T-helper 17 cell (primary cell): ENCODE measurements at places on chromosomes 16 and 17.

DNA sequence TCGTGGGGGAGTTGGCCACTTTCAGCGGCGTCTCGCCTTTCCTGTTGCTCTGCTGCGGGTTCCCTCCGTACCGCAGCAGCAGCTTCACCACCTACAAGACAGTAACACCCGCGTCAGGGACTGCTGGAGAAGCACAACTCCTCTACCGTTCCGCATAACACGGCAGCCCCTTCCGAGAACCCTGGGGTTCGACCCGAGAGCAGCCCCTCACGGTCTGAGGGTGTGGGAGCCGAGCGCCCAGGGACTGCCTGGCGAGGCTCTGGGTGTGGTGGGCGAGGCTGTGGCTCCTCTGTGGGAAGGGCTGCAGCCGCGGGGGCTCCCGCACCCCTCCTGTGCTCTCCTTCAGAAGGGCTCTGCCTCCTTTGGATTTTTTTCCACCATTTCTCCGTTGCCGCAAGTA, 68.6 kb downstream of the ZNF778 start:
- no peak for DNase-seq

- no peak for DNase-seq
Measured at GRCh38 chr17:48143629-48144028, 36.1 kb downstream of the SNX11 start.

DNA sequence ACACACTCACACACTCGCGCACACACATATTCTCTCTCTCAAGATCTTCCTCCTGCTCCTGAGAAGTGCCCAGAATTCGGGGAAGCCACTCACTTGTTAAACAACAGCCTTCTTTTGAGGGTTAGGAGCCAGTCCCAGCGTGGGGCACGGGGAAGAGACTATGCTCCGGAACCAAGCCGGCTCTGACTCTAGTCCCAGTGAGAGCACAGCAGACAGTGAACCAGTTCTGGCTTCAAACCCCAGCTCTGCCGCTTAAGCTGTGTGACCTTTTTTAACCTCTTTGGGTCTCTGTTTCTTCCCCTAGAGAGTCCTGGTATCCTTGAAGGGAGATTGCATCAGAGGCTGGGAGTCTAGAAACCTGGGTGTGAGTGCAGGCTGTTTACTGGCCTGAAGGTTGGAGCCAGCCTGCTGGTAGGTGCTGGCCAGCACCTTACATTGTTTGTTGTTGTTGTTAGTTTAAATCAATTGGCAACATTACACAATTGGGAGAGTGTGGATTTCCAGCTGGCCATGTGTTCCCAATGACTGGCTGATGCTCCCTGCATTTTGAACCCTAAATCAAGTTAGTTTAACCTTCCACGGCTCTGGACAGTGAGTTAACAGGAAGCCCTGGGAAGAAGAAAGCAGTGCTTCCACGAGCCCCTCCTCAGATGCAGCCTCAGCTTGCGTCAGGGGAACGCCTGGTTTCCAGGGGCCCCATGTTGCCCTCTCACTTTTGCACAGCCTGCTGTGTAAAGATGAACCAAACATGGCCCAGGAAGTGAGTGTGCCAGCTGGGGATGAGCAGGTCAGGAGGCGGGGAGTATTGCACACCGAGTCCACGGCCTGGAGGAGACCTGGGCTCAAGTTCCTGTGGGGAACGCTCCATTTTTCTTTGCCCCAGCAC, 71.5 kb downstream of the GAS7 start:
- no peak for DNase-seq

GRCh38 chr17:82948081-82948511, 108.3 kb upstream of the ZNF750 start:
- DNase-seq = no peak

GRCh38 chr16:48575471-48576050, 34.4 kb downstream of the N4BP1 start:
- DNase-seq = no peak

GRCh38 chr17:48177816-48178215, 70.2 kb downstream of the SNX11 start:
- no peak for DNase-seq

GRCh38 chr17:44071198-44071520, 624 bp downstream of the G6PC3 start:
- DNase-seq = no peak
